IMR-90 (cell line): ENCODE measurements at places on chromosomes 2 and 18.
A peak's percentile ranks its signal among the peaks of the same experiment; 100 is the strongest.

DNA sequence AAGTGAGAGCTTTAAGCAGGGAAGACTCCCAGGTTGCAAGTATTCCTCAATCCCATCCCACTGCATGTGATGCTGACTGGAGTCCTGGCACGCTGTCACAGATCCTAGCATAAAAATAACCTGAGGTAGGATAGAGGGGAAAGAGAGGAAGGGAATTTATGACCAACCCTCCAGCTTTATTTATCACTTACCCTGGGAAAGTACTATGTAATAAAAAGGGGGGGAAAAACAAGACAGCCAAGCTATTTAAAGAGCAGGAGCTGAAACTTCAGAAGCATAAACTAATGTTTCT, 122.2 kb downstream of the SLC8A1 start:
- no peak for DNase-seq

DNA sequence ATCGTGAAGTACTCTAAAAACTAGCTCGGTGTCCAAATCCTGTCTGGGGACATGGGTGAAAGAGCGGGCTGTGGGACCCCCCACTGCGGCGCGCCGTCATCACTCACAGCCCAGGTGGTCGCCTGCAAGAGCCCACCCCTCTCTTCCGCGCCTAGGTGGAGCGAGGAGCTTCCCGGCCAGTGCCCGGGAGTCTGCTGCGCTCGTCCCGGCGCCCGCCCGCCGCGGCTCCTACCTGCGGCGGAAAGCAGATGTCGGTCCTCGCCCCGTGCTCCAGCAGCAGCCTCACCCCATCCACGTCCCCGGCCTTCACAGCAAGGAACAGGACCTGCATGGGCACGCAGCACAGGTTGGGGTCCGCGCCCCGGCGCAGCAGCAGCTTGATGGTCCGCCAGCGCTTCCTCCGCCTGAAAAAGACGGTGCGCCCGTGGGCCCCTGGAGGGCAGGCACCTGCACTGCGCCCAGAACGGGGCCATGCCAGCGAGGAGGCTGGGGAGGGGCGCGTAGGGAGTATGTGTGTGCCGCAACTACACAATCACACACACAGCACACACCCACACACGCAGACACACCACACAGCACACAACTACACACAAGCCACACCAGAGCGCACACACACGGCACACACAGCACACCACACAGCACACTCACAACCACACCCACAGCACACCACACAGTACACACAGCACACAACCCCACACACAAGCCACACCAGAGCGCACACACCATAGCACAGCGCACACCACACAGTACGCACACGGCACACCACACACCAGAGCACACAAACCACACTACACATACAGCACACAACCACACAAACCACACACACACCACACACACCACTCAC, 37.4 kb downstream of the ANKMY1 start:
- no peak for DNase-seq

- DNase-seq, result no peak
Measured at GRCh38 chr2:156756516-156756915, 320.3 kb downstream of the GPD2 start.

DNA sequence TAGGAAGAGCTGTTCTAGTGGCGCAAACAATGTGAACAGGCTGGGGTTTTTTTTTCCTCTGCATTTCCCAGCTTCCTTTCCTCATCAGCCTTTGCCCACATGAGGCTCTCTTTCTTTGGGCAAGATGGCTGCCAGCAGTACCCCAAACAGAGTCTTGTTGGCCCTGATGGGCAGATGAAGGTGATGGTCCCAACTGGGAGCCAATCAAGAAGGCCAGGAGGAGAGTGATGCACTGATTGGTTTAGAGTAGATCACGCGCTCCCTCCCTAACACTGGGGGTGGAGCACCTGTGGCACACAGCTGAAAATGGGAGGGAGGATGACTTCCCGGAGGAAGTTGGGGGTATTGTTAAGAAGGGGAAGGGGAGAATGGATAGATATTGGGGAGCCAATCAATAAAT, 96.3 kb upstream of the FZD7 start:
- DNase-seq, result no peak

GRCh38 chr2:220120041-220120440, 492.6 kb downstream of the SLC4A3 start:
- DNase-seq, result no peak

DNA sequence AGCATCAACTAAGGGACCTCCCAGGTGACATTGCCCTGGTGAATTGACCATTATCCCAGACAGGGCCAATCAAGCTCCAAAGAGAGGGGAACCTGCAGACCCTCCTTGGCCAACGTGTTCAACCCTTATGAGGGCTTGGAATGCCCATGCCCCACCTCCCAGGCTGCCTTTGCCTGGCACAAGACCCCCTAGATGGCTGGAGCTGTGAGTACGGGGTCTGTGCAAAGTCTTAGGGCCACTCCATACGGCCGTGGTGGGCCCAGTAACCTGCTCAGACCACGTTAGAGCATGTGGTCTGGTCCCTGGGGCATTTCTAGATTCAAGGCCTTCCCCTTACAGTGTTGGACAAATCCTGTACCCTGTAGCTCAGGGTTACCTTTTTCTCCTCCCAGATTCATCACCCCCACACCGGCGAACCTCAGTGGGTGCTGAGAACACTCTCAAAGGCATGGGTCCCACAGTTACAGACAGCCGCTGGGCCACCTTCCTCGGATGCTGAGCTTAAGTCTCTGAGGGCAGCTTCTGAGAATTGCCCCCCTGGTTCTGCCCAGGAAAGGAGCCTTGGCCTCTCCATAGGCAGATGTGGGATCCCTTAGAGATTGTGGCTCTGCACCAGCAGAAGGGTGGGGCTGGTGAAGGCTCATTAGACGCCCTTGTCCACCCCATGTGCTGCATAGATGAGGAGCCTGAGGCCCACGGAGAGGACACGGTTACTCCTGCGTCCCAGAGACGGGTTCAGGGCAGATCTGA, 18.3 kb upstream of the KCNK3 start:
- DNase-seq, result no peak

GRCh38 chr18:68429841-68430240, 285.1 kb downstream of the TMX3 start:
- peak; percentile 77 for DNase-seq

DNA sequence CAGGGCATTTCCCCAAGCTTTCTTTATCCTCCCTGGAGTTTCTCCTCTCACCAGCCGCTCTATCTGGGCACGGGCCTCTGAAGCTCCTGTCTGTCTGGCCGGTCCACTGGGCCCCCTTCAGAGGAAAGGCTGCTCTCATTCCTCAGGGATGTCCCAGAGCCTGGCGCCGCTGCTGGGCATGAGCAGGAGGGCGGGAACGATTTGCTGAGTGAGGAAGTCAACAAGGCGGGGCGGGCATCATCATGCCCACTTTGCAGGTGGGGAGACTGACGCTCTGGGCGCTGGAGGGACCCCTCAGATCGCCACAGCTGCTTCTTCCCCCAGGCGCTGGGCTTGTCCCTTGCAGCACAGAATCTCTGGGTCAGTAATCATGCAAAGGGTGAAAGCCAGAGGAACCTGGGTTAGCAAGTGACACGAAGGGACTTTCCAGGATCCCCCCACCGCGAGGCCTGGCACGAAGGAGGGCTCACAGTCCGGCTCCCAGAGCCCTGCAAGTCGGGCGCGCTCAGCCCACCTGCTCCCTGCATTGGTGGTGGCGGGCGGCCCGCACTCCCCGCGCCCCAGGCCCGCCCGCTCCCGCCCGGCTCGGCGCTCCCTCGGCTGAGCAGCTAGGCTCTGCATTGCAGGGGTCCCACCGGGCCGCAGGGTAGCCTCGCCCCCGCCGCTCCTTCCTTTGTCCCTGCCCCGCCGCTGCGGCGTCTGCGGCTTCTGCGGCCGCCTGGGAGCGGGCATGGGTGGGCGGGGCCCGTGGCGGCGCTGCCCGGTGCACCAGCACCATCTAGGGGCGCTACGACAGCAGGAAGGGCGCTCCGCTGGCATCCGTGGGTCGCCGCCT, 157.8 kb downstream of the CYRIA start:
- no peak for DNase-seq

DNA sequence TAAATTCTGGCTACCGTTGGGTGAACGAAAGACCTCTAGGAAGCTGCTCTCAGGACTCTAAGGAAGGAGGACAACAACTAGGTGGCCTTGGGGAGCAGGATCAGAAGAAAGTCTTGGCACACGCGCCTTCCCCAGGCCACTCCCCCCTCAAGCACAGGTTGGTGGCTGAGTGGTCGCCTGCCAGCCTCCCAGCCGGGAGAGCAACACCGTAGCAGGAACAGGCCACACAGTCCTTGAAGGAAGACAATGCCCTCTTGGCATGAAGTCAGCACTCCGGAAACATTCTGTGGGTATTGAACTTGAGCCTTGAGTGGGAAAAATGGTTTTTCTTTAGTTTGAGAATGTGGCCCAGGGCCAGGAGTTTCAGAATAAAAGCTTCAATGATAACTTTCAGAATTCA, 87.4 kb upstream of the AGAP1 start:
- DNase-seq, result no peak

DNA sequence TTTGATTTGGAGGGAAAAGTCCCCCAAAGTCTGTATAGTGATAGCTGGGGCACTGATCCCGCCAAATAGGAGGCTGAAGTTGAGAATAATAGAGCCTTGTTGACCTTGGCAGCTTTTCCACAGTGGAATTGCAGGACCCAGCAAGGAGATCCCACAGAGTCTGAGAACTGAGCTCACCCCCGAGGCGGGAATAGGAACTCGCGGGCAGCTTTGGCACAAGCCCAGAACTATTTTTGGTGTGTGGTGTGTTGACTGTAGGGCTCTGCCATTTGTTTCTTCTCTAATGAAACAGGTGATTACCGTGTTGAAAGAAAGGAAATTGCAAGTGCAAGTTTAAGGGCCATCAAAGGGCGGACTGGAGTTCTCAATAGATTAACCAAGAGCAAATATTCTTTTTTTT, 34.0 kb downstream of the SH3RF3 start:
- no peak for DNase-seq

DNA sequence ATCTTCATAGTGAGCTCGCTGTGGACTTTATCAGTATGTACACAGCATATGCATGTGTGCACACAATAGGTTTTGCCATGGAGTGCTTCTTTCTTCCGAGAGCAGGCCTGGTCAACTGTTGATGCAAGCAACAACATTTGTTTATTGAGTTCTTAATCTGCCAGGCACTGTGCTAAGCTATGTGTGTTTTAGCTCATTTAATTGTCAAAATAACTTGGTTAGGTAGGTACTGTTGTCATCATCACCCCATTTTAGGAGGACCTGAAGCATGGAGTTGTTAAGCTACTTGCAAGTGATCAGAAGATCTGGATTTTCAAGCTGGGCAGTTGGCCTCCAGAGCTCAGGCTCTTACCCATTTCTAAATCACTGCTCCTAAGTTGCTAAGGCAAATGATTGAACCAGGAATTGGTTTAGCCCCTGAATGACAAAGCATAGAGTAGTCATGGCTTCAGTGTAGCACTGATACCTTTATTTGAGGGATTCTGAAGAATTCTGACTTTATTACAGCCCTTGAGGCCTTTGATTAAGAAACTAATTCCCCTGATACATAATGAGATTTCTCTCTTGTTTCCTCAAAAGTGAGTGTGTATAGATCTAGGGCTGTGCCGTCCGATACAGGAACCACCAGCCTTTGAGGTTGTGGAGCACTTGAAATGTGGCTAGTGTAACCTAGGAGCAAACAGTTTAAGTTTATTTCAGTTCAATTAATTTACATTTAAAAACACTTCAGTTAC, 132.9 kb downstream of the FMNL2 start:
- DNase-seq, result no peak

- DNase-seq, result no peak
Measured at GRCh38 chr2:79831961-79832360, 319.1 kb downstream of the CTNNA2 start.

DNA sequence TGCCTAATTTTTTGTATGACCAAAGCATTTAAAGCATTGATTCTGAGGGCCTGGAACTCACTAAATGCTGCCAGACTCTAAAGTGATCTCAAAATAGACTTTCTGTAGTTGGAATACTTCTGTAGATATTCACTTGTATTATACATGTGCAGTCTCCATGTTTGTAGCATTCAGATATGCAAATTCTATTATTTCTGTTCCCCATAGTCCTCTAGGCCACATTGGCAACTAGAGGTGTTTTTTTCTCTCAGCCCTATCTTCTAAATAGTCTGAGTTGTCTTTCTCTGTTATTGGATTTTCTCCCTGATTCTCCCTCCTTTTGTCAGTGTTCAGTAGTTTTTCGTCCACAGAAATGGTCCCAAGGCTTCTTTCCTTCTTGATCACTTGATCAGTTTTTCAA, 38.5 kb downstream of the ANKRD12 start:
- no peak for DNase-seq

DNA sequence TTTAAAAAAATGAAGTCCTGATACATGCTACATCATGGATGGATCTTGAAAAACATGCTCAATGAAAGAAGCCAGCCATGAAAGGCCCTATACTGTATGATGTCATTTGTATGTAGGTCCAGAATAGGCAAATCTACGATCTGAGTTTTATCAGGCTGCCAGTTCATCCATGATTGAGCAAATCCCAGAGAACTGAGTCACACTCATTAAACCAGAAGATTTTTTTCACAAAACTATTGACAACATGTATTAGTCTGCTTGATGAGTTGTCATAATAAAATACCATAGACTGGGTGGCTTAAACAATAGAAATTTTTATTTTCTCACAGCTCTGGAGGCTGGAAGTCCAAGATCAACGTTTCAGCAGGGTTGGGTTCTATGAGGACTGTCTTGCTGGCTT, 130.7 kb downstream of the MREG start:
- peak; percentile 35 for DNase-seq

- no peak for DNase-seq
Measured at GRCh38 chr2:233480490-233481202, 85.9 kb downstream of the USP40 start.

GRCh38 chr2:163345795-163346573, 389.8 kb downstream of the FIGN start:
- DNase-seq, result peak; percentile 50

DNA sequence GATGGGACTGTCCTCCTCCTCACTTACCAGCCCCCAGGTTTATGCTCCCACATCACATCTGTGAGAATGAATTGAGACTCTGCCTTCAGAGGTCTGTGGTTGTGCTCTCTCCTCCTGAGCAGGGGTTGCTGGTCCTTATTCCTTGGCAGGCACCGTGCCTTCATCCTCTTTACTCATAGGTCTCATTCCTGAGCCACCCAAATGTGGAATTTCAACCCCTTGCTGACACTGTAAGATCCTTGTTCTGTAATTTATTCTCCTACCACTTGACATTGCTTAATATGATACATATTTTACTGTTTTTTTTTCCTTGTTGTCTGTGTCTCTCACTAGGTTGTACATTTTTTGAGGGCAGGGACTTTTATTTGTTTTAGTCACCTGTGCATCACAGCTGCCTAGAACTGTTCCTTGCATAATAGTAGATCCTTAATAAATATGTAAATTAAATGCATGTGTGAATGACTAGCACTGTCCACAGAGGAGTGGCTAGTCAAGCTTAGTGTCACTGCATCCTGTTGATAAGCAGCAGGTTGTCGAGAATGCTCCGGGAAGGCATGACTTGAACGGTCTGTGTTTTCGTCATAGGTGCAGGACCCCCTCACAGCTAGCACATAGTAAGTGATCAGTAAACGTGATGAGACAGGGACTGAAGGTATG, 180.6 kb downstream of the ZNF407 start:
- peak; percentile 13 for DNase-seq

GRCh38 chr2:53610260-53610659, 157.3 kb upstream of the CHAC2 start:
- no peak for DNase-seq

GRCh38 chr2:9100080-9100876, 96.8 kb upstream of the MBOAT2 start:
- DNase-seq, result no peak

- peak; percentile 44 for DNase-seq
Measured at GRCh38 chr18:37537868-37538525, 27.6 kb downstream of the CELF4 start.
